ENCODE measurements at places on chromosomes 3 and 15.
A peak's percentile ranks its signal among the peaks of the same experiment; 100 is the strongest.

DNA sequence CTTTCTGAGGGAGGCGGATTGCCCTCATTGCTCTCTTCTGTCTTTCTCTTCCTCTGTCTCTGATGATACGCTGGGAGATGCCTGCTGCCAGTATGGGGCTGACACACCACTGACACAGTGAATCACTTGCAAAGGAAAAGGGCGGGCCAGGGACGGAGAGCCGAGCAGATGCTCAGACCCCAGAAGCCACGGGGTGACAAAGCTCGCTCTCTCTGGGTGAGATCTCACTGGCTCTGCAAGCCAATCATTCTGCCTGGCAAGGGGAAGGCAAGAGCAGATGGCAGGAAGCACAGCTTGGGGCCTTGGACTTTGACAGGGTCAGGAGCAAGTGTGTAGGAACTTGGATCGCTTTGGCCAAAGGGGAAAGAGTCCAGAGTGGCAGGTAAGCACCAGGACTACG, 198.7 kb downstream of the NTRK3 start:
- DNase-seq, result no peak

- DNase-seq, result no peak
Measured at GRCh38 chr3:190519886-190520285, 6.0 kb downstream of the IL1RAP start.

DNA sequence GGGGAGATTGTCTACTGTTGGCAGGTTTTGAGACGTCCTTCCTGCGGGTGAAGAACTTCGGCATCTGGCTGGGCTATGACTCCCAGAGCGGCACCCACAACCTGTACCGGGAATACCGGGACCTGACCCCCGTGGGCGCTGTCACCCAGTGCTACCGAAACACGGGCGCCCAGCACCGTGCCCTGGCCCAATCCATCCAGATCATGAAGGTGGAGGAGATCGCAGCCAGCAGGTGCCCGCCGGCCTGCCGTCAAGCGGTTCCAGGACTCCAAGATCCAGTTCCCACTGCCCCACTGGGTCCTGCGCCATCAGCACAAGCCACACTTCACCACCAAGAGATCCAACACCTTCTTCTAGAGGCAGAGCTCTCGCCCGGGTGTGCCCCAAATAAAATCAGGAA, 194.9 kb upstream of the EPHA6 start:
- no peak for DNase-seq

- no peak for DNase-seq
Measured at GRCh38 chr15:45203182-45203581, 15.4 kb upstream of the SHF start.

DNA sequence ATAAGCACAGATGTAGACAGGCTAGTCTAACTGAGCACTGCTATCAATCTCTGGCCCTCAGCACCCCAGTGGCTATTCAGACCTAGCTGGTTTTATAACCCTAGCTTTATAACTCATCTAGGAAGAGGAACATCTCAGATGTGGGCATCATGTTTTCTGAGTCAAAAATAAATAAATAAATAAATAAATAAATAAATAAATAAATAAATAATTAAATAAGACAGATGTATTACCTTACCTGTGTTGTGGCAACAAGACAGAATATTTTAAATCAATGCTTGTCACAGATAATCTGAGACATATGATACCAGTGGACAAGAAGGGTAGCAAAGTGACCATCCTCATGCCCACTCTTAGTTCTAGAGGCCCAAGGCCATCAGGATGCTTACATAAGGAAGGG, 52.2 kb downstream of the EFHB start:
- DNase-seq, result no peak

DNA sequence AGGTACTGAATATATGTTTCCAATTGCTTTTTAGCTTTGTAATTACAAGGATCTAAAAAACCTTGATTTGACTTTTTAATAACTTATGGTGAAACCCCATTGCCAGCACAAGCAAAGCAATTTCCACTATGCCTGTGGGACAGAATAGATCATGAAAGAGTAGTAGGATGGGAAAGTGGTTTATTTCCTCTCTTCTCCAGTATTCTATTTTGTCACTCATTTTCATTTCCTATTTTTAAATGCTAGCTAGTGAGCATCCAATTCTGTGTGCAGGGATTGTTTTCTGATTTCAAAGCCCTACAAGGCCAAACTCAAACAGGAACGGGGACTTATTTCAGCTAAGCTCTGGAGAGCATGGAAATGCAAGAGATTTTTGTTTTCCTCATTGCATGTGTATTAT, 132.0 kb upstream of the TGFBR2 start:
- no peak for DNase-seq

GRCh38 chr3:140093742-140094141, 158.8 kb downstream of the CLSTN2 start:
- DNase-seq, result peak; percentile 83

All from fibroblast of skin of abdomen (primary cell).